Left lobe of liver (tissue), 2 donors: ENCODE measurements at places on chromosomes 5 and 9.

GRCh38 chr9:2745560-2746380 lies 28.5 kb downstream of the KCNV2 start:
- DNase-seq, result no peak

GRCh38 chr5:74206579-74207550 lies 433.7 kb downstream of the ENC1 start:
- DNase-seq, result no peak

DNA sequence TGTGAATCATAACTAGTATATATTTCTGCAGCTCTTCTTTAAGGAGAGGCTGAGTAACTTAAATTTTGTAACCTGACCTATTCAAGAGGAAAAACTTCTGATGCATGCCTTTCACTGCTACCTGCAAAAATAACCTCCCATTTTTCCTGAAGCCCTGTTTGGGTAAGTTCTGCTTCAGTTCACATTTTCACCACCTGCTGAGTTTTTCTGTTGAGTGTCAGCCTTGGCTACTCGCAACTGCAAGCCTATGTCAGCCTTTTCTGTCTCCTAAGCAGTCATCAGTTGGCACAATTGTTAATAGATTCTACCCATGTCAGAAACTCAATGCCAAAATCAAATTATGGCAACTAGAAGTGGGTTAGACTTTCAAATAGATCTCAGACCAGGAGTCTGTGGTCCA lies 8.2 kb upstream of the TNFAIP8 start:
- DNase-seq, result no peak

DNA sequence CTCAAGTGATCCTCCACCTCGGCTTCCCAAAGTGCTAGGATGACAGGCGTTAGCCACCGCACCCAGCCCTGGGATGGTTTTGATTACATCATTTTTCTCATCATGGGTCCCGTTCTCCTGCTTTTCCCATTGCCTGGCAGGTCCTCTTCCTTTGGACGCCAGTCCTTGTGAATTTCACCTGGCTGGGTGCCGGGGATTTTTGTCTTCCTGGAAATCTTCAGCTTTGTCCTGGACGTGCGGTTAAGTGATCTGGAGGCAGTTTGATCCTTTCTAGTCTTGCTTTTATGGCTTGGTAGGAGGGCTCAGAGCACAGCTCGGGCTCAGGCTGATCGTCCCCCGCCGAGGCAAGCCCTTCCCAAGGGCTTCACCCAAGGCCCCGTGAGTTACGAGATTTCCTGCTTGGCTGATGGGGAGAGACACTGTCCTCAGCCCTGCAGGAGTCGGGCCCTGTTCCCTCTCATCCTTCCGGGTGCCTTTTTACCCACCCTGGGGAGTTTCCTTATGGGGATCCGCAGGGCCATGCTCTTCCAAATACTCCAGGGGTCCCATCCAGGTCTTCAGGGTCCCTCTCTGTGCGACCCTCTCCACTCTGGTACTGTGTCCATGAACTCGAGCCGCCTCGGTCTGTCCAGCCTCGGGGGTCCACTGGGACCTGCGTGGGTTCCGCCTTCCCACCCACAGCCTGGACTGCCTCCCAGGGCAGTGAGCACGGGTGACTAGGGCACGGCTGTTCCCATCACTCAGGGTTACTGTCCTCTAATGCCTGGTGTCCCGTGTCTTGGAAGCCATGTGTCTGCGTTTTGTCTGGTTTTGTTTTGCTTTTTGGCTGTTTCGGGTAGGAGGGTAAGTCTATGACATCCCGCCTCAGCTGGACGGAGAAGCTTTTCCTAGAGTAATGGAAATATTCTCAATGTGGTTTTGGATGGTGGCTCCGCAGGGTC lies 22.3 kb upstream of the EGFL7 start:
- DNase-seq, result no peak

DNA sequence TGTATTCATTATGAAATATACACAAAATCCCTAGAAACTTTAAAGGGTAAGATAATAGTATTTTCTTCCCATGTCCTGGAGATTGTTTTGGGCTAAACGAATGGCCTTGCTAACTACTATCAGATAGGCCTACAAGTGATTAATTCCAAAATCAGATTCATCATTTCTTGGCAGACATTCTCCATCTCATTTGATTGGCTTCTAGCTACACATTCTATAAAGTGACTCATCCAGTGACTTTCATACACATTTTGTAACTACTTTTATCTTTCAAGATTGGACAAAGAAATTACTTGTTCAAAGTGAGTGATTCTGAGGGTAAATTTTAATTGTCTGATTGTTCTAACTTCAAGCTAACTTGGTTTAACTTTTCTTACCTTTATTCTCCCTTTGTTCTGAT lies 93.3 kb downstream of the RAPGEF6 start:
- DNase-seq, result no peak

DNA sequence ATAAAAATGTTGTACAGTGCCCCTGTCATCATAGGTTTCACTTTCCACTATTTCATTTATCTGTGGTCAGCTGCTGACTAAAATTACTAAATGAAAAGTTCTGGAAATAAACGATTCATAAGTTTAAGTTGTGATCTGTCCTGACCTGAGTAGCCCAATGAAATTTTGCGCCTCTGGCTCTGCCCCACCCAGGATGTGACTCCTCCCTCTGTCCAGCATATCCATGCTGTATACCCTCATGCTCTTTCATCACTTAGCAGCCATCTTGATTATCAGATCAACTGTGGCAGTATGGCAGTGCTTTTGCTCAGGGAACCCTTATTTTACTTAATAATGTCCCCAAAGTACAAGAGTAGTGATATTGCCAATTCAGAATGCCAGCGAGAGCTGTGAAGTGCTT lies 97.3 kb downstream of the STARD4 start:
- no peak for DNase-seq

DNA sequence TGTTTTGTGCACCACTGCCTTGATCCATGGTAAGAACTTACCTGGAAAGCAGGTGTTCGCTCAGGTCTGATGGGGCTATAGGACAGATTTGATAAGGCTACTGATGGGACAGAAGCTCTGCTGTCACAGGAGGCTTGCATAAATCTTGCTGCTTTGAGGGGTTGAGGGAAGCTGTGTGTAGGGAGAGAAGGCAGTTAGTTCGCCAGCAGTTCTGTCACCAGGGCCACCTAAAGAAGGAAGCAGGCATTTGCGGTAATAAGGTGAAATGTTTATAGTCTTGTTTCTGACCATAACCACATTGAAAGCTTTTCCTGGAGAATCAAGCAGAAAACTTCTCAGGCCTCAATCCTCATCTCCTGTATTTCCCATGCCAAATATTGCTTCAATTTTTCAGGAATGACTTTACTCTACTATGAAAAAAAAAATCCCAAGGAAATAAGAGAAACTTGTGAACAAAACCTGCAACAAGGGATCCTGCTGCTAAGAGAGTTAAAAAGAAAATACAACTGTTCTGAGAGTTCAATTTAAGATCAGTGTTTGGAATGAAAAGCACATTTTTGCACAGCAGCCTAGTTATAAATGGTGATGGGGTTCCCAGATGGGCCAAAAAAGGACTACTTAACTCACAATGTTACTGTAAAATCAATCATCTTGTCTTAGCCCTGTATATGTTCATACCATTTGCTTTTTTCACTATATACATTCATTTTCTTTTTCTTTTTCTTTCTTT lies 122.0 kb upstream of the RANBP3L start:
- DNase-seq, result no peak

- no peak for DNase-seq
Measured at GRCh38 chr5:100899675-100900074, 3.4 kb downstream of the ST8SIA4 start.

- DNase-seq, result no peak
Measured at GRCh38 chr5:135337064-135337463, 62.0 kb downstream of the MACROH2A1 start.
